ENCODE measurements at places on chromosomes 2 and 18.

DNA sequence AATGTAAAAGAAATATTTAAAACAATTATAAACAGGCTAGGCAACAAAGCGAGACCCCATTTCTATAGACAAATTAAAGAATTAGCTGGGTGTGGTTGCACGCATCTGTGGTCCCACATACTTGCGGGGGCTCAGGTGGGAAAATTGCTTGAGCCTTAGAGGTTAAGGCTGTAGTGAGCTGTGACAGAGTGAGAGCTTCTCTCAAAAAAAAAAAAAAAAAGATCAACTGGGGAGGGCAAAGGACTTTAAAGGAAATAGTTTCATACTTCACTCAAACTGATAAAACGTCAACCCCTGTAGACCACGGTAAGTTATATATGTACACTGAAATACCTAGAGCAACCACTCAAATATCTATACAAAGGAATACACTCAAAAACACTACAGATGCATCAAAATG, 37.5 kb downstream of the MGAT4A start:
- no peak for DNase-seq

DNA sequence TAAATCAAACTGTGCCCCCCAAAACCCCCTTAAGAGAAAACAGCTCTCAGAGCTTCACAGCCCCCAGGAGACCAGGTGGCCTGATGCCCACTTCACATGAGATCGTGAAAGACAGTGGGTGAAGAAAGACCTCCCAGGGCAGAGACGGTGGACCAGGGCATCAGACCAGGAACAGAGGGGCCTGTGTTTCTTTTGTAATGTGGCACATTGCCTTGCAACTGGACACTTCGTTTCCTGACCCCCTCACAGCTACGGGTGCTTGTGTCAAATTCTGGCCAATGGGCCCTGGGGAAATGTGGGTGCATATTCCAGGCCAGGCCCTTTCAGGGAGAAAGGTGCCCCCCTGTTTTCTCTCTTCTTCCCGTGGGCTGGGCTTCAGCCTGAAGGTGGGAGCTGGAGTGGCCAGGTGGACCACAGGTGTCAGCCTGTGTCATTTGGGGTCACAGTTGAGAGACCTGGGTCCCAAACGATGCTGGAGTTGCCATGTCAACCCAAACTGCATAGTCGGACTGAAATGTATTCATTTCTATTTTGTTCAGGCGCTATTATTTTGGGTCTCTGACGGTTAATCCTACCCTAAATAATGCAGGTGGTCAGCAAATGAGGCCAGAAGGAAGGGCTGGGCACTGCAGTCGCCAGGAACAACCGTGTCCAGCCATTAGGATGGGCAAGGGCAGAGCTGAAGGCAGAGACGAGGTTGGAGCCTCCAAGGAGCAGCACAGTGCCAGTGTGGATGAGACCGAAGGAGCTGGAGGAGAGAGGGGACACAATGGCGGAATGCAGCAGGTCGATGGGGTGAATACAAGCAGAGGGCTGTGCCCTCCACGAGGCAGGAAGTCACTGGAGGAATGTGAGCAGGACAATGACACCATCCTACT, 338.2 kb downstream of the EIPR1 start:
- no peak for DNase-seq

DNA sequence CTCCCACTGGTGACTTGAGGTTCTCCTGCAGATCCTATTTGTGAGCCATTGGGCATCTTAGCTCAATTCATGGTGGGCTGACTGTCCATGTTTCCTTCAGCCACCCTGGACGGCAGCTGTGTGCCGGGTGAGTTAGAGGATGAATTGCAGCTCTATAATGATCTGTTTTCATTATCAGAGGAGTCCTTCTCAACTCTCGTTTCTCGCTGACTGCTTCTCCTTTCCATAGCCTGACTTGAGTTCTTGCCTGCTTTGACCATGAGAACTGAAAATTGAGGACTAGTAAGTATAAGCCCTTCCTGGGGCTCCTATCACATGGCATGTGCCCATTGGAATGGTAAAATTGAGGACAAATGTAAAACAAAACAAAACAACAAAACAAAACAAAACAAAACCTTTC, 121.8 kb downstream of the CDC42EP3 start:
- no peak for DNase-seq

GRCh38 chr18:44758861-44759631, 78.4 kb downstream of the SETBP1 start:
- no peak for DNase-seq

- DNase-seq, result no peak
Observed at GRCh38 chr2:177496921-177497320, 104.3 kb downstream of the AGPS start.

DNA sequence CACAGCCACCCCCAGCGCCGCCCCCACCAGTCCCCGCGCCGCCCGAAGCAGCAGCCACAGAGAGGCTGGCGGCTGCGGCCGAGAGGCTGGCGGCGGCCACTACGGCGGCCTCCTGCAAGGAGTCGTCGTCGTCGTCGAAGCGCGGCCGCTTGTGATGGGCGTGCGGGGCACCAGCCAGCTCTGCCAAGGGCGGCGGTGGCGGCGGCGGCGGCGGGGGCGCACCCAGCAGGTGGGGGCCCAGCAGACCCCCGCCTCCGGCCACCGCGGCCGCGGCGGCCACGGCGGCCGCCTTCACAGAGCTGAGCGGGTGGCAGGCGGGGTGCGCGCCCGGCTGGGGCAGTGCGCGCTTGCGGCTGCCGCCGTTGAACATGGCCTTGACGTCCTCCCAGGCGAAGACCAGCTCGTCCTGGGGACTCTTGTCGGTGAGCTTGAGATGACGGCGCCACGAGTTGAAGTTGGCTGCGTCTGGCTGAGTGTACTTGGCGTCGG, 3.3 kb downstream of the SKOR2 start:
- DNase-seq, result no peak

- no peak for DNase-seq
Observed at GRCh38 chr18:13680612-13681011, 45.7 kb downstream of the FAM210A start.

DNA sequence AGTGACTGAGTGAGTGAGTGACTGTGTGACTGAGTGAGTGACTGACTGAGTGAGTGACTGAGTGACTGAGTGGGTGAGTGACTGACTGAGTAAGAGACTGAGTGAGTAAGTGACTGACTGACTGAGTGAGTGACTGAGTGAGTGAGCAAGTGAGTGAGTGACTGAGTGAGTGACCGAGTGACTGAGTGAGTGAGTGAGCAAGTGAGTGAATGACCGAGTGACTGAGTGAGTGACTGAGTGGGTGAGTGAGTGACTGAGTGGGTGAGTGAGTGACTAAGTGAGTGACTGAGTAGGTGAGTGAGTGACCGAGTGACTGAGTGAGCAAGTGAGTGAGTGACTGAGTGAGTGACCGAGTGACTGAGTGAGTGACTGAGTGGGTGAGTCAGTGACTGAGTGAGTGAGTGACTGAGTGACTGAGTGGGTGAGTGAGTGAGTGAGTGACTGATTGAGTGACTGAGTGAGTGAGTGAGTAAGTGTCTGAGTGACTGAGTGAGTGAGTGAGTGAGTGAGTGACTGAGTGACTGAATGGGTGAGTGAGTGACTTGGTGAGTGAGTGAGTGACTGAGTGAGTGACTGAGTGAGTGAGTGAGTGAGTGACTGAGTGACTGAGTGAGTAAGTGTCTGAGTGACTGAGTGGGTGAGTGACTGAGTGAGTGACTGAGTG, 13.3 kb downstream of the MAL start:
- DNase-seq, result no peak

DNA sequence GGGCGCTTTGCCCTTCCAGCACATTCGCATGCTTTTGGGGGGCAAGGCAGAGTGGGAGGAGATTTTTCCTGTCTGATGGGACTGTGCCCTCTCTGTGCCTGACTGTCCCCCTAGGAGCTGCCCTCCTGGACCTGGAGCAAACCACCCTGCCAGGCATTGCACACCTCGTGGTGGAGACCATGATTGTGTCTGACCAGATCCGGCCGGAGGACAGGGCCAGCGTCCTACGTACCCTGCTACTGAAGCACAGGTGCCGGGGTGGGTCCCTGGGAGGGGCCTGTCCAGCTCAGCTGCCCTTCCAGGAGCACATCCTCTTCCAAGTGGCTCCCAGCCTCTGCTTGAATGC, 5.3 kb downstream of the SLC4A3 start:
- no peak for DNase-seq

- DNase-seq, result no peak
Observed at GRCh38 chr2:23036629-23037028, 348.4 kb upstream of the KLHL29 start.

GRCh38 chr2:160418853-160419252, 74.8 kb downstream of the RBMS1 start:
- DNase-seq, result no peak
